ENCODE measurements at places on chromosomes 1 and 21. TPM values are rescaled to one million over a fixed set of nuclear protein-coding genes. Genes with fewer than 3 reads are reported as not detected.

PROK1 gene
- total RNA-seq: not detected

BCAN gene
- total RNA-seq: 3.7 TPM

GPR25 gene
- total RNA-seq: 0.10 TPM

NHLH1 gene
- total RNA-seq: 0.05 TPM

KCNQ4 gene
- total RNA-seq: 0.20 TPM

LIPI gene
- not detected for total RNA-seq

DHRS3 gene
- total RNA-seq: 28.9 TPM

RCSD1 gene
- 0.05 TPM for total RNA-seq

ADORA3 gene
- total RNA-seq: not detected

FCRLB gene
- total RNA-seq: 1.9 TPM

RHBDL2 gene
- total RNA-seq: 1.8 TPM

REN gene
- total RNA-seq: not detected

PIAS3 gene
- 5.9 TPM for total RNA-seq

PKNOX1 gene
- total RNA-seq: 26.4 TPM

KRTAP21-2 gene
- not detected for total RNA-seq

OR2AK2 gene
- not detected for total RNA-seq

IL10 gene
- not detected for total RNA-seq

SLC6A9 gene
- 5.0 TPM for total RNA-seq

LCE6A gene
- total RNA-seq: not detected

SMCP gene
- total RNA-seq: not detected

CD34 gene
- total RNA-seq: 0.35 TPM

LDLRAD2 gene
- total RNA-seq: not detected

CENPF gene
- total RNA-seq: 8.7 TPM

CSF1 gene
- total RNA-seq: 39.2 TPM

BARHL2 gene
- total RNA-seq: not detected
